ENCODE measurements at places on chromosomes 12 and 14.

GRCh38 chr12:124727264-124727800, 136.3 kb downstream of the SCARB1 start:
- no peak for DNase-seq

- no peak for DNase-seq
Measured at GRCh38 chr14:95697764-95698163, 11.5 kb downstream of the TCL1B start.

GRCh38 chr12:6640497-6640896, 4.7 kb upstream of the LPAR5 start:
- no peak for DNase-seq

DNA sequence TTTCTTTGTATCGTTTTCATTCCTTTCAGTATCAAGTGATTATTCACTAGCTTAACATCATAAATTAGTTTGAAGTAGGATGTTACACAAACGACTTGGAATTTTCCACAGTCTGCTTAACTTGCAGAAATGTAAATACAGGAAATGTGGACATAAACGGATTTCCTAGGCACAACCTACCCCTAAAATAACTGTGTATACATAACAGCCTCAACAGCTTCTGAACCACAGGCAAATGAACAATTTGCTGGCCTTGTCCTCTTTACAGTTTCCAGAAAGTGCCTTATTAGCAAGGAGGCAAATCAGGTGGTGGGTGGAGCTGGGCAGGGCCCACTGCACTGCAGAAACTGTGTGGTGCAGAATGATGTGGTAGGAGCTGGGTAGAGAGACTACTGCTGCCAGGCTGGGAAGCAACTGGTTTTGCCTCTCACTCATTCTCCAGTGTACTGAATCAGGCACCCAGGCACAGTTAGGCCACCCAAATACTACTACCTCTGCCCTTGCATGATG, 14.1 kb downstream of the DRAM1 start:
- no peak for DNase-seq

DNA sequence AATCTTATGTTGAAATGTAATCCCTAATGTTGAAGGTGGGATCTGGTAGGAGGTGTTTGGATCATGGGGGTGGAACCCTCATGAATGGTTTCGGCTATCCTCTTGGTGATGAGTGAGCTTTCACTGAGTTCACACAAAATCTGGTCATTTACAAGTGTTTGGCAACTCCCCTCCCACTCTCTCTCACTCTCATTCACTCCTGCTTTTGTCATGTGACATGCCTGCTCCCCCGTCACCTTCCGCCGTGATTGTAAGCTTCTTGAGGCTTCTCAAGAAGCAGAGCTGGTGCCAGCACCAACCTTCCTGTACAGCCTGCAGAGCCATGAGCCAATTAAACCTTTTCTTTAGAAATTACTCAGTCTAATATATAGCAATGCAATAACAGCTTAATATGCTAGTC, 245.4 kb downstream of the BMP4 start:
- no peak for DNase-seq

DNA sequence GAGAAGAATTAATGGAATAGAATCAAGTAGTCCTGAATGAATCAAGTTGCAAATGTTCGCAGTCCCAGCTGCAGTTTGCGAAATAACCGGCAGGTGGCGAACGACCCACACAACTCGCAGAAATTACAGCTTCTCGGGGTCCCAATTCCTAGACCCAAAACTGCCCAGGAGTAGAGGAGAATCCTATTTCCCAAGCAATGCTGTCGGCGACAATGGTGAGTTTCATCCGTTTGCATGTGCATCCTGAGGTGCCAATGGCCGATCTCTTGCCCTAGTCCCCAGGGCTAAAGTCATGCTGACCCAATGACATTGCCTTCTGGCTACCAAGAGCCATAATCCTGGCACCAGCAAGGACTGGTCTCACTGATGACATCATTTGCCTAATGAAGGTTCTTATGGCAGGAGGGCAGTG, 8.5 kb upstream of the ASCL1 start:
- DNase-seq = no peak

DNA sequence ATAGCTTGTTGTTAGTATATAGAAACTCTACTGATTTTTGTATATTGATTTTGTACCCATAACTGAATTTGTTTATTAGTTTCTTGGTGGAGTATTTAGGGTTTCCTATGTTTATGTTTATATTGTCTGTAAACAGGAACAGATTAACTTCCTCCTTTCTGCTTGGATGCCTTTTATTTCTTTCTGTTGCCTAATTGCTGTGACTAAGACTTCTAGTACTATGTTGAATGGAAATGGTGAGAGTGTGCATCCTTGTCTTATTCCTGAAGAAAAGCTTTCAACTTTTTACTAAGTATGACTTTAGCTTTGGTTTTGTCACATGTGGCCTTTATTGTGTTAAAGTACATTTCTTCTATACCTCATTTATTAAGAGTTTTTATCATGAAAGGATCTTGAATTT, 20.9 kb downstream of the FBXW8 start:
- no peak for DNase-seq

DNA sequence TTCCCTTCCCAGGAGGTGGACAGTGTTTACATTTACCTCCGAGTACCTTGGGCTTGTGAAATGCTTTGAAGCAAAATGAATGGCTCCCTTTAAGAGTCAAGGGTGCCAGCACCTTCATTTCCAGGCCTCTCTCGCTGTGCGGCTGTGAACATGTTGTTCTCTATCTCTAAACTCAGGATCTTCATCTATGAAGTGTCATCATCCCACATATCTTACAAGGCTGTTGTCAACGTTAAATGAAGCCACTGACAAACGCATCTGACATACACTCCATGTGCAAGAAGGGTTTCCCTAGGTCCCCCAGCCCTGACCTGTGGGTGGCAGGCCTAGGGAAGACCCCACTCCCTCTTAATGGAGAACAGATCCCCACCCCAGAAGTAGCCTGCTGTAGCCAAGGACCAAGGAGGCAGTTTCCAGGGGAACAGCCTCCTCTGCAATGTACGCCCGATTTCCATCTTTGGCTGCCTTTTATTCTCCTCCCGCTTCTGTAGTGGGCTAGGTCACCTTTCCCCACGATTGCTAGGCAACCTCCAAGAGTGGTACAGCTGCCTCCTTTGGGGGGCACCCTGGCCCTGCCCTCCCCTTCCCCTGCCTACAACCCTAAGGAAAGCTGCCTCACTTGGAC, 7.6 kb downstream of the ACTN1 start:
- no peak for DNase-seq

- no peak for DNase-seq
Measured at GRCh38 chr12:118188690-118189371, 52.9 kb downstream of the PEBP1 start.

DNA sequence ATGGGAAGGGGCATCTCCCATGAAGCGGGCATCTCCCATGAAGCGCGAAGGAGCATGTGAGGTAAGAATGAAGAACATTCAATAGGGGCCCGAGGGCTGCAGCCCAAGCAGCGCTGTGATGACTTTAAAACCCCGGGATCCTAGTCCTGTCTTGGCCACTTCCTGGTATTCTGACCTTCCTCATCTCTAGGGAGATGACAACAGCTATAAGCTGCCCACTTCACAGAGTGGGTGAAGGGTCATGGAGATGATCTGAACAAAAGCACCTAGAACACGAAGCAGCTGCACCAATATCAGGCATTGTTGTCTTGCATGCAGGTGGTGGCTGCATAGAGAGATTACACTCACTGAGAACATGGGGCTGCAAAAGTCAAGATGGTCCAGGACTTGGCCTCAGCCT, 64.5 kb downstream of the SPTB start:
- no peak for DNase-seq

- no peak for DNase-seq
Measured at GRCh38 chr12:107963635-107964034, 165.5 kb upstream of the WSCD2 start.

- DNase-seq = no peak
Measured at GRCh38 chr14:93707475-93707874, 80.8 kb downstream of the PRIMA1 start.

- DNase-seq = no peak
Measured at GRCh38 chr12:89701606-89702206, 6.9 kb downstream of the ATP2B1 start.

- DNase-seq = no peak
Measured at GRCh38 chr14:95520346-95520745, 3.9 kb upstream of the SYNE3 start.

- DNase-seq = no peak
Measured at GRCh38 chr12:43428088-43428600, 123.9 kb downstream of the ADAMTS20 start.

DNA sequence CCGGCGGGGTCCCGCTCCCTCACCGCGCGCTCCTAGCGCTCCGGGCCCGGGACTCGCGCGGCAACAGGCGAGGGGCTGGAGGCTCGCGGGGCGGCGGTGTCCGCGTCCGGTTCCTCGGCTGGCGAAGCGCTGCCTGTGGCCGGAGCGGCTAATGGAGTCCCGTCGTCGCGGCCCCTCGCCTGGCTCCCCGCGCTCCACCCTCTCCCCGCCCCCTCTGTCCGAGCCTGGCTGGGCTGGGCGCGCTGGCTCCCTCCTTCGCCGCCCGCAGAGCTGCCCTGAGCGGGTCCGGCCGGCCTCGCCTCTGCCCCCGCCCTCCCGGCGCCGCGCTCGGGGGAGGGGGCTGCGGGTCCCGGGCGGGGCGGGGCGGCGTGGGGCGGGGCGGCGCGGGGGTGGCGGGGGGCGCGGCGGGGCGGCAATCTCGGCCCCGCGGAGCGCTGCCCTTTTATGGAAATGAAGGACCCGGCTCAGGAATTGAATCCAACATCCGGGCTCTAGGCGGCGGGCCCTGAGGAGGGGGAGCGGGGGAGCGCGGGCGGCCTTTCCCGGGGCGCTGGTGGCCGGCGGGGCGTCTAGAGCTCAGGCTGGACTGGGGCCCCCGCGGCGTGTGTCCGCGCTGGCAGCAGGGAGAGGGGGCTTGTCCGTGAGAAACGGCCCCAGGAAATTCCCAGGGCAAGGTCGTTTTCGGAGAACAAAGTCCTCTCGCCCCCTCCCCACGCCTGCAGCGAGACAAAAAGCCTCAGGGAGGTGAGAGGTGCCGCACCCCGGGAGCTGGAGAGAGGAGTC, at the start of gene FERMT2:
FERMT2 (minus strand) TSS at position 153 of the 783 bp plus-strand sequence. CDS start 482 bp downstream, outside the sequence.
- DNase-seq = peak; percentile 24

- DNase-seq = no peak
Measured at GRCh38 chr14:77763978-77764377, 3.0 kb upstream of the SNW1 start.

DNA sequence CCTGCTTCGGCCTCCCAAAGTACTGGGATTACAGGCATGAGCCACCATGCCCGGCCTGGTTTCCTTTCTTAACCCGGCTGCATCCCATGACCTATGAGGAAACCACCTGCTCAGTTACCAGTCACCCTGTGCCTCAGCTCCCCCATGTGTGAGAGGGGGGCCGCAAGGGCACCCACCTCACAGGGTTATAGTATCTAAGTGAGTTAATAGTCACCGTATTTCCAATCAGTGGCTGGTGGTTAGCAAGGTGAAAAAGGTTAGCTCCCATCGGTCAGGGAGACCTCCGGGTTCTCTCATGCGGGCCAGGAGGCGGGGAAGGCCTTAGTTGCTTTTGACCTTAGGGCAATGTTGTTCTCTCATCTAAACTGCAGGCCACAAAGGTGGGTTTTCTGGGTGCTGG, 6.7 kb downstream of the LRP1 start:
- DNase-seq = no peak

- DNase-seq = no peak
Measured at GRCh38 chr12:21451529-21451928, 14.1 kb downstream of the PYROXD1 start.

DNA sequence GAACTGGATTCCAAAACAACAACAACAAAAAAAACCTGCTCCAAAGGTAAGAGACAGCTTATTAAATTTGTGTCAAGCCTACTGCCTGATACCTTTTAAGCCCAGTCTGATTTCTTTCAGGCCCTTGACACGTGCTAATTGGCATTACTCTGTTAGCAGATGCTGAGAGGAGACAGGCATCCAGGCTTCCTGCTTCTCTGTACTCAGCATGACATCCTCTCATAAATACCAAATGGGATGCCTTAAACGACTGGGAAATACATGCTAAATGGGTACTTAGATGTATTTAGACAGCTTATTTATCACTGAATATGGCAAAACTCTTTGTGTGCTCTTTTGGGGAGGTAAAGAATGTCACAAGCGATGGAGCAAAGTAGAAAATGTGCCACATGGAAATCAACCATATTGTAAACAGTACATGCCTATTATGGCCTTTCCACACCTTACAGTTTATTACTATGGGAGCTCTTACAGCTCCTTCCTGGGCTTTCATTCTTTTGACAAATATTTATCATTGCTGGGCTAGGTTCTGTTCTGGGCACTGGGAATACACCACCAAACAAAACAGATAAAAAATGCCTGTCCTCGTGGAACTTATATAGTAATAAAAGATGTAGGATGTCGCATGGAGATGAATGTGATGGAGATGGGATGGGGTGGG, 11.5 kb upstream of the PCED1B start:
- DNase-seq = no peak

Data from naive thymus-derived CD8-positive, alpha-beta T cell (primary cell).